Activated naive CD8-positive, alpha-beta T cell treated with anti-CD3 and anti-CD28 coated beads, Interleukin-2, amount 10 ng/mL, durations not matched to agents 7 days and 5 days (primary cell): ENCODE measurements at places on chromosomes 2 and 18.

GRCh38 chr18:51350081-51350480, 152.6 kb upstream of the MEX3C start:
- H3K27ac ChIP-seq = no peak overlapping the region
- DNase-seq = no peak
- H3K4me3 ChIP-seq = no peak overlapping the region

DNA sequence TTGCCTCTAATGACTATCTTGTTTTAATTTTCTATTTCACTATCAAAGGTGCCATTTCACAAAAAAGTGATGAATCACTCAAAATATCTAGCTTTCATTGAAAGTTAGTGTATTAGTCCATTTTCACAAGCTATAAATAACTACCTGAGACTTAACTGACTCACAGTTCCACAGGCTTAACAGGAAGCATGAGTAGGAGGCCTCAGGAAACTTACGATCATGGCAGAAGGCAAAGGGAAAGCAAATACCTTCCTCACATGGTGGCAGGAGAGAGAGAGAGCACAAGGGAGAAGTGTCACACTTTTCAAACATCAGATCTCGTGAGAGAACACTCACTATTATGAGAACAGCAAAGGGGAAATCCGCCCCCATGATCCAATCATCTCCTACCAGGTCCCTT, 1220.4 kb upstream of the ZEB2 start:
- H3K36me3 ChIP-seq = no peaks in the 10 kb centered on the region
- no peaks in the 10 kb centered on the region for H3K27me3 ChIP-seq
- no peak overlapping the region for H3K27ac ChIP-seq
- H3K4me3 ChIP-seq = no peak overlapping the region
- H3K4me1 ChIP-seq = no peaks in the 10 kb centered on the region

DNA sequence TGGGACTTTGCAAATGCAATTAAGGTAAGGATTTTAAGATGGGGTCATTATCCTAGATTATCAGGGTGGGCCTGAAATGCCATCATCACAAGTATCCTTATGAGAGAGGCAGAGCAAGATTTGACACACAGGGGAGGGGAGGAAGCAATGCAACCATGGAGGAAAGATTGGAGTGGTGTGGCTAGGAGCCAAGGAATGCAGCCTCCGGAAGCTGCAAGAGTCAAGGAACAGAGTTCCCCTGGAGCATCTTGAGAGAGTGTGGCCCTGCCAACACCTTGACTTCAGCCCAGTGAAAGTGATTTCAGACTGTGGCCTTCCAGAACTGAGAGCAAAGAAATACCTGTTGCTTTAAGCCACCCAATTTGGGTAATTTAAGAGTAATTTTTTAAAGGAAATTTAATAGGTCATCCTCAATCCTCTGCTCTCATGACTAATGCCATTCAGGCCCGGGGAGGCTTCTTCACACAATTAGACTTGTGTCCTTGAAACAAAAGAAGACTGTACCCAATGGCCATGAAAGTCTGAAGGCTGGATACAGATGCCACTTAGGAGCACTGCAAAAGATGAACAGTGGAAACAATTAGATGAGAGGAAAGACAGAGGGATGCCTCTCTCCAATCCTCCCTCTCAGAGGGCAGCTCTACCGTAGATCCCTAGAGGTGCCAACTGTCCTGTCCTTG, 250.3 kb upstream of the ID2 start:
- DNase-seq = no peak
- peaks cover 9% of the 10 kb centered on the region for H3K36me3 ChIP-seq
- H3K27me3 ChIP-seq = no peaks in the 10 kb centered on the region

GRCh38 chr2:220466251-220466691, 838.8 kb downstream of the SLC4A3 start:
- H3K27ac ChIP-seq = no peak overlapping the region
- DNase-seq = no peak
- no peak overlapping the region for H3K4me3 ChIP-seq
- no peaks in the 10 kb centered on the region for H3K36me3 ChIP-seq
- H3K4me1 ChIP-seq = no peaks in the 10 kb centered on the region
- H3K27me3 ChIP-seq = no peaks in the 10 kb centered on the region

DNA sequence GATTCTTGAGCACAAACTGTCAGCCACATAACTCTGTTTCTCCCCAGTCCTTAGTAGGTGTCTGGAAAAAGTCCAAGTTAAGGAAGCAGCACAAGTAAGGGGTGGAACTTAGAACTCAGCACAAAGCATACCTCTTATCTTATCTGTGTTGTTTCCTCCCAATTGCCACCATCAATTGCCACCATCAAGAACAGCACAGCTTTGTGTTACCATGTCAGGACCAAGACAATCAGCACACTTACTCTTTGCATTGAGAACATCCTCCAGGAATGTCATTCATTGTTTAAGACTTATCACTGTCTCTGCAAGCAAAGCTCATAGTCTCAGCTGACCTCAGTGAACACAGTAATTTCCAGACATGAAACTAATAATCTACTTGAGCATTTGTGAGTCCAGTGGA, 212.7 kb upstream of the FSHR start:
- no peaks in the 10 kb centered on the region for H3K27me3 ChIP-seq
- no peak for DNase-seq
- no peak overlapping the region for H3K27ac ChIP-seq
- no peaks in the 10 kb centered on the region for H3K36me3 ChIP-seq

GRCh38 chr2:203170502-203170901, 68.3 kb upstream of the CYP20A1 start:
- no peak for DNase-seq
- H3K4me3 ChIP-seq = no peak overlapping the region
- peaks cover 6% of the 10 kb centered on the region for H3K36me3 ChIP-seq
- H3K4me1 ChIP-seq = no peaks in the 10 kb centered on the region
- H3K27ac ChIP-seq = no peak overlapping the region

DNA sequence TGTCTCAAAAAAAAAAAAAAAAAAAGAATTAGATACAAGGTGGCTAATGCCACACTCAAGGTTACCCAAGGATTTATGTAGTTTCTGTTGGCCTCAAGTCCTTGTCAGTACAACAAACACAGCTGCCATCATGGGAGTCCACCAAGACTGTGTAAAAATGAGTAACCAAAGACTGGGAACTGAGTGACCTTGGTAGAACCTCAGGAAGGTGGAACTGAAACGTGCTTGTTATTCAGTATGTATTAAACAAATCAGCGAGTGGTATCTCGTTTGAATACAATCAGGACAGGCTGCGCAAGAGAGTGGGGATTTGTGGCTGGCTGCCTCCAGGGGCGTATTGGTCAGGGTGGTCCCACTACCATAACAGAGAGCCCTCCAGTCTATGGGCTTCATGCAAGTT, 1.6 kb upstream of the SFTPB start:
- no peak overlapping the region for H3K27ac ChIP-seq
- peaks cover 17% of the 10 kb centered on the region for H3K27me3 ChIP-seq
- H3K36me3 ChIP-seq = no peaks in the 10 kb centered on the region
- H3K4me1 ChIP-seq = peaks cover 2% of the 10 kb centered on the region
- no peak for DNase-seq
- H3K4me3 ChIP-seq = no peak overlapping the region

DNA sequence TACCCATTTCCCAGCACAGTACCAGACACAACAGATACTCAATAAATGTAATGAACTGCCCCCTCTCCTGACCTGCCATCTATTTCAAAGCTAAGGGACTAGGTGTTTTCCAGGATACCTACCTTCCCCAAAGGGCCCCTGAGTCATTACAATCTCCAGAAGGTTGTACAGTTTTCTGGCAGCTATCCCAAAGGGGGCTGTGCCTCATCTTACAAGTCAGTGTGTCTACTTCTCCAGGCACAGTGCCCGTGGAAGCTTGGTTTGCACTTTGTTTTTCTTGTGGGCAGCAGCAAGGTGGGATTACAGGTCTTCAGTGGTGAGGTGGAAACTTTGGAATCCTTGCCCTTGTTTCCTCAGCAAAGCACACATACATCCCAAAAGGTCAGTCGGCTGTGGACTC, 62.8 kb upstream of the CYP26B1 start:
- H3K36me3 ChIP-seq = no peaks in the 10 kb centered on the region
- no peak overlapping the region for H3K27ac ChIP-seq
- DNase-seq = no peak
- no peak overlapping the region for H3K4me3 ChIP-seq
- no peaks in the 10 kb centered on the region for H3K27me3 ChIP-seq

DNA sequence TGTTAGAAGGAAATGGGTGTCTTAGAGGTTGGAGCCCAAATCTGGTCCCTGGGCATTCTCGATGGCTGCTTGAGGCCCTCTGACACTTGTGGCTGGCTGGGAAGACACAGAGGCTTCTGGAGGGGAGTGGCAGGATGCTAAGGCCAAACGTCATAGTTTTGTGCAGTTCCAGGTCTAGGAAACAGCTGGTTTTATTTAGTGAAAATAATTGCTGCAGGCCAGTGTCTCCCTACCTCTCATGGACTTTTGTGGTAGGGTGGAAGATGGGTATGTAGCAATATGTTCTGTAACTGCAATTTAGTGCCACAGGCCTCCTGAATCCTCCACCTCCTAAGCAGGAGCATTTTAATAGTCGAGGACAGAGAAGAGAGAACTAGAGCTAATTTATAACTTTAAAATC, 32.2 kb upstream of the SPRED2 start:
- no peak overlapping the region for H3K27ac ChIP-seq
- peaks cover 2% of the 10 kb centered on the region for H3K4me1 ChIP-seq
- no peaks in the 10 kb centered on the region for H3K36me3 ChIP-seq

DNA sequence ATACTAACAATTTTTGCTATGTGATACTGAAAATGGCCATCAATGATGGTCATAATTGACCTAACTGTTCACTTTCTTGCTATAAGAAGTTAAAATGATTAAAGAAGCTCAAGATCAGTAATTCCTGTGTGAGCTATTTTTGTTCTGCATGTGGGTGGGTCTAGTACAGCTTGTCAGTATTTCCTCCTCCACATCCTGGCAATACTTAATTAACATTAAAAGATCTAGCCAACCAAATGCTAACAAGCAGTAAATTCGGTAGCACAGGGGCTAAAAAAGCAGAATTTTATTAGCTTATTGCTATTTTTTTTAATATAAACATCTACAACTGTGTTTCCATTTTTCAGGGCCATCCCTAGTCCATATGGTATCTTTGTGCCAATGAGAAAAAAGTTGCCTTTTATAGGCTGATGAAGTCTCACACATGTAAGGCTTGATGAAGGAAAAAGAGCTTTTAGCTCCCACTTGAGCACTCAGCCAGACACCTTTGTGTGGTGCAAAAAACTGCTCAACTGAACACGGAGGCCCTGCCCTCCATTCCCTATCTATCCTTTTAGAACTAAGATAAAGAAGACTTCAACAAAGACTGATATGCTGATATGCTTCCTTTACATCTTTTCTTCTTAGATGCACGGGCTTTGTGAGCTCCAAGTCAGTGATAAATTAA, 4.9 kb upstream of the PNO1 start:
- H3K4me3 ChIP-seq = no peak overlapping the region
- peaks cover 3% of the 10 kb centered on the region for H3K36me3 ChIP-seq
- DNase-seq = no peak
- no peaks in the 10 kb centered on the region for H3K27me3 ChIP-seq

- H3K36me3 ChIP-seq = peaks cover 25% of the 10 kb centered on the region
- H3K27me3 ChIP-seq = no peaks in the 10 kb centered on the region
- H3K27ac ChIP-seq = no peak overlapping the region
- no peak overlapping the region for H3K4me3 ChIP-seq
- no peaks in the 10 kb centered on the region for H3K4me1 ChIP-seq
- DNase-seq = no peak
Observed at GRCh38 chr2:169561364-169561763, 12.3 kb downstream of the FASTKD1 start.

- H3K27ac ChIP-seq = no peak overlapping the region
- peaks cover 2% of the 10 kb centered on the region for H3K4me1 ChIP-seq
- no peaks in the 10 kb centered on the region for H3K36me3 ChIP-seq
- no peak overlapping the region for H3K4me3 ChIP-seq
- no peak for DNase-seq
Observed at GRCh38 chr2:160940699-160941098, 219.5 kb upstream of the TANK start.

- no peak overlapping the region for H3K4me3 ChIP-seq
- no peaks in the 10 kb centered on the region for H3K36me3 ChIP-seq
- no peaks in the 10 kb centered on the region for H3K4me1 ChIP-seq
- H3K27me3 ChIP-seq = no peaks in the 10 kb centered on the region
- H3K27ac ChIP-seq = no peak overlapping the region
- DNase-seq = no peak
Observed at GRCh38 chr2:5932556-5933469, 240.6 kb downstream of the SOX11 start.

DNA sequence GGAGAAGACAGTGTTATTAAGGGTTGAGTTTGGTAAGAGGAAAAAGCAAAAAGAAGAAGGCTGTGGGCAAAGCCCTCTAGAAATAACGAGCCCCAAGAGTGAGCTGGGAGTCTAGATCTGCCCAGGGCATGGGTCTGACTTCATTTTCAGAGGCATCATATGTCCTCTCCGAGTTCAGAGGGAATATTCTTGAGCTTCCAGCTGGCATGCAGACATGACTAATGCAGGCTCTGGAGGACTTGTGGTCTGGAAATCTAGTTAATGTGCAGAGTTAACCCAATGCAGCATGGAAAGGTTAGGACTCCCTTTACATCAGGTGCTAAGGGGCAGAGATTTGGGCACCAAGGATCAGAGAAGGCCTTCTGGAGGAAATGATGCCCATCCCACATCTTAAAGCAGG, 7.3 kb downstream of the ACMSD start:
- H3K27ac ChIP-seq = no peak overlapping the region
- H3K27me3 ChIP-seq = peaks cover 2% of the 10 kb centered on the region
- H3K36me3 ChIP-seq = no peaks in the 10 kb centered on the region
- DNase-seq = no peak

- H3K4me3 ChIP-seq = no peak overlapping the region
- no peaks in the 10 kb centered on the region for H3K4me1 ChIP-seq
- peaks cover 2% of the 10 kb centered on the region for H3K27me3 ChIP-seq
- no peak for DNase-seq
- H3K27ac ChIP-seq = no peak overlapping the region
- H3K36me3 ChIP-seq = no peaks in the 10 kb centered on the region
Observed at GRCh38 chr2:237190966-237191713, 105.5 kb downstream of the COPS8 start.

DNA sequence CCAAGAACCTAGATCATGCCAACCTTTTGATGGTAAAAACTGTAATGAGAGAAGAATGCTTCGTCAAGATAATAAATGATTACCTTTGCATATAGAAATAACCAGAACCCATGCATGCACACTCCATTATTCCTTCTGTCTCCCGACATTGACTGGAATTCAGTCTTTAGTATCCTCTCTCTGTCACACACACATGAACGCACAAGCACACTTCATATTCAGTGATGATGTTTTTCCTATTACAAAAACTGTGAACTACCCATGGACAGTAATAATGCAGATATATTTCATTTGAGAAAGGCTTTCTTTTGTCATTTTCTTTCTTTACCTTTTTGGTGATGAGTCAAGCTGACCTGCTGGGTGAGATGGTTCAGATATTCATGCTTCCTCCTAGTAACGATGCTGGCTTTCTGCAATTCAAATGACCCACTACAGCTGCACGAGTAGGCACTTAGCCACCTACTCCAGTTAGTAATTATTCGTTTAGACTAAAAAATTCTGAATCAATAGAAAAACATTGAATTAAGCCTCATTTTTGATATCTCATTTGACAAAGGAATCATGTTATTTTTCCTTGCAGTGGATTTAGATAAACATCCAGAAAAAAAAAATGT, 382.2 kb downstream of the TGIF1 start:
- no peaks in the 10 kb centered on the region for H3K27me3 ChIP-seq
- no peak overlapping the region for H3K27ac ChIP-seq
- H3K4me3 ChIP-seq = no peak overlapping the region

GRCh38 chr18:12405066-12405465, 2.7 kb upstream of the PRELID3A start:
- DNase-seq = no peak
- no peaks in the 10 kb centered on the region for H3K36me3 ChIP-seq
- peaks cover 55% of the 10 kb centered on the region for H3K27me3 ChIP-seq
- peaks cover 16% of the 10 kb centered on the region for H3K4me1 ChIP-seq
- no peak overlapping the region for H3K4me3 ChIP-seq

GRCh38 chr2:3113122-3113521, 264.5 kb downstream of the EIPR1 start:
- H3K4me3 ChIP-seq = no peak overlapping the region
- DNase-seq = no peak
- H3K4me1 ChIP-seq = no peaks in the 10 kb centered on the region
- H3K27me3 ChIP-seq = no peaks in the 10 kb centered on the region
